CD4-positive, alpha-beta T cell treated with Interferon gamma for 1 hour (primary cell): ENCODE measurements at places on chromosomes 6 and 20.

DNA sequence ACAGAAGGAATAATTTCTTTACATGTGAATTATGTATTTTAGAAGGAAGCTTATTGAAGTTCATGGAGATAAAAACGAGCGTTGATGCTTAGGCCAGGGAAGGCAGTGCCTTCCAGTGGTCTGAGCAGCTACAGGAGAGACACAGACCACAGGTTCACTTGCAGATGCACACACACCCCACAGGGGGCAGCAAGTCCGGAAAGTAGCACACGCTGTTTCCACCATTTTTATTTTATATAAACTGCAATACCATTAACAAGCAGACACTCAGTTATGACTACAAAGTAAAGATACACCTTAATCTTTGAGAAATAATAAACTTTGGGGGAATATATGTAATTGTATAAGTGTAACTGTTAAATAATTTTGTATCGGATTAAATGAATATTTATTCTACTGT, 13.5 kb upstream of the DACT2 start:
- DNase-seq = no peak

- no peak for DNase-seq
Measured at GRCh38 chr6:33837971-33838665, 34.3 kb upstream of the MLN start.

DNA sequence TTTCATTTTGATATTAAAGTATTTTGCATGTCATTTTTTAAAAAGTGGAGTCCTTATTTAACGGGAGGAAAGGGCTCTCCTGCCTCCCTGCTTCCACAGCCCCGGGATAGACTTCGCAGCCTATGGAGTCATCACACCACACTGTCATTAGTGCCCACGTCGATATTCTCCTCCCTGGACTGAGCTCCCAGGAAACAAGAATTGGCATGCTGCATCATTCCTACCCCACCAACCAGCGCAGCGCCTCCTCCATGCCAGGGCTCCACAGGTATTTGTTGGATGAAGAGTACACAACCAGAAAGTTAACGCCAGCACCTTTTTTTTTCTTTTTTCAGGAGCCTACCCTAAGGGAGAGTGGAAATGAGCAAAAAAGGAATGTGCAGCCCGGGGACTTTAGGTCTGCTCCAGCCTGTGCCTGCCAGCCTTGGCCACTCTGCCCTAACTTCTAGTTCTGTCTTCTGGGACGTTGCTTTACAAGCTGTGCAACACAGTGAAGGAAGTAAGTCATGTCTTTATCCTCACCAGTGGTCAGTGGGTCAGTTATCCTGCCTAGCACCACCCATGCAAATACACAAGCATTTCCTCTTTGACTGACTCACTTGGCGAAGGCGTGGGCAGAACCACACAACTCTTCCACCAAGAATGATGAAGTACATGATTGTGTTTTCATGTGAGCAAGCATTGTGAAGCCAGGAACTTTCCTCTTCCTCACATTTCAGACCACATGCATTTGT, 180.7 kb upstream of the UST start:
- DNase-seq = peak; percentile 28

GRCh38 chr20:38890497-38890818, 35.8 kb upstream of the FAM83D start:
- DNase-seq = no peak

GRCh38 chr20:12243327-12243726, 325.6 kb downstream of the BTBD3 start:
- peak; percentile 13 for DNase-seq

- no peak for DNase-seq
Measured at GRCh38 chr20:35087791-35088190, 4.8 kb downstream of the TRPC4AP start.

GRCh38 chr6:53811746-53812145, 16.9 kb downstream of the LRRC1 start:
- no peak for DNase-seq

DNA sequence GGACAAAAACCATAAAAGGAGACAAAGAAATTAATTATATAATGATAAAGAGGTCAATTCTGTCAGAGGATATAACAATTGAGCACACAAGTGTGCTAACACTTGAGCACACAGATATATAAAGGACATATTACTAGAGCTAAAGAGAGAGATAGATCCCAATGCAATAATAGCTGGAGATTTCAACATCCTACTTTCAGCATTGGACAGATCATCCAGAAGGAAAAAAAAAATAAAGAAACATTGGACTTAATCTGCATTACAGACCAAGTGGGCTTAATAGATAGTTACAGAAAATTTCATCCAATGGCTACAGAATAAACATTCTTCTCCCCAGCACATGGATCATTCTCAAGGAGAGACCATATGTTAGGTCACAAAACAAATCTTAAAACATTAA, 9.9 kb downstream of the VNN1 start:
- no peak for DNase-seq

DNA sequence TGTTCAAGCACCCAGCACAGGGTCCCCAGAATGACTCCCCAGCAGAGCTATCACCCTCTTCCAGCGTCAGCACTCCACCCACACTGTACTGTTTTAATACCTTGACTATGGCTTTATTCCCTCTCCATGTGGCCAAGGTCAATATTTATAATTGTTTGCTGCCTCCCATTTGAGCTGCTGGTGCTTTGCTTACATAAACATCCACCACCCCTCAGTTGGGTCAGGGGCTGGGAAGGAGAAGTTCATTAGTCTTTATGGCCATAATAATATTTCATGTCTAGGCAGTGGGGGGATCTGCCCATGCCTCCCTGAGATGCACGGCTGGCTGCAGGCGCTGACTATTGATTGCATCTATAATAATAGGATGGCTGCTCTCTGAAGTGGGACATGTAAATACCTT, 41.8 kb upstream of the SAYSD1 start:
- no peak for DNase-seq

GRCh38 chr20:59318803-59319202, 18.4 kb downstream of the EDN3 start:
- DNase-seq = no peak

DNA sequence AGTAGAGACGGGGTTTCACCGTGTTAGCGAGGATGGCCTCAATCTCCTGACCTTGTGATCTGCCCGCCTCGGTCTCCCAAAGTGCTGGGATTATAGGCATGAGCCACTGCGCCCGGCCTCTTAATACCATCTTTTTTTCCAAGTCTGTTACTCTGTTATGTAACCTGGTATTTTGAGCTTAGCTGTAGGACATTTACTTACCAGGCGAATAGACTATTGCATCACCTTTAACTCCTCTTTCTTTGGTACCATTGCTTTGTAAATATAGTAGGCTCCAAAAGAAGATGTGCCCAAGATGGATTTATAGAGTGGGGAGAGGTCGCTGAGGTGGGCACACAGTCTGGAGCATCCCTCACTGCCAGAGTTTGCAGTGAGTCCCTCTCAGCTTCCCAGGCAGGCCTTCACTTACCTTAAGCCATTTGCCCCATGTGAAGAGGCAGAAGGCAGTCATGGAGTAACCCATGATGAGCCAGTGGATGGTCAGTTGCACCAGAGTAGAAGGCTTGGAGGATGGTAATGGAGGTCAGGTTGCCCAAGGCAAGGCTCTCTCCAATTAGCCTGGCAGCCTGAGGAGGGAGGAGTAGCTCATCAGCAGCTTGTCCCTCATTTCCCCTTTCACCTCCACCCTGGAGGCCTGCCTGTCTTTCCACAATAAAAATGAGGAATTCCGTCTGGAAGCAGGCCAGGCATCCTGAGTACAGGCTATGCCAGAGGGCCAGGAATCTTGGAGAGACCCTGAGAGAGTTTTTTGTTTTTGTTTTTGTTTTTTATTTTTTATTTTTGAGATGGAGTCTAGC, 9.7 kb downstream of the TIAM2 start:
- DNase-seq = no peak

DNA sequence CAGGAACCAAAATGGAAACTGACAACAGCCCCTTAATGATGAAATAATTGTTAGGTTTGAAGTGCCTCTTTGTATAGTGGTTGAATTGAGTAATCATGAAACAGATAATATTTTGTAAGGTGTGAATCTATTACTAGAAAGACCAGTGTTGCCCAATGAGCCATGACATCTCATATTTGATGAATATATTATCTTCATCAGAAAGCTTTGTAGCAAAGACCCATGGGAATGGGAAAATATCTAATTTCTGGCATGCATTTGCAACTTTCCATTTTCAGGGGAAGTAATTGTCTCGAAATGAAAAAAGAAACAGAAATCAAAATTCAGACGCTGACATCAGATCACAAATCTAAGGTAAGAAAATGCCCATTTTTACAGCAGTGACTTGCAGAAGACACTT, 57.3 kb upstream of the LAMP5 start:
- no peak for DNase-seq

- DNase-seq = no peak
Measured at GRCh38 chr6:89385846-89386245, 26.2 kb downstream of the RRAGD start.

DNA sequence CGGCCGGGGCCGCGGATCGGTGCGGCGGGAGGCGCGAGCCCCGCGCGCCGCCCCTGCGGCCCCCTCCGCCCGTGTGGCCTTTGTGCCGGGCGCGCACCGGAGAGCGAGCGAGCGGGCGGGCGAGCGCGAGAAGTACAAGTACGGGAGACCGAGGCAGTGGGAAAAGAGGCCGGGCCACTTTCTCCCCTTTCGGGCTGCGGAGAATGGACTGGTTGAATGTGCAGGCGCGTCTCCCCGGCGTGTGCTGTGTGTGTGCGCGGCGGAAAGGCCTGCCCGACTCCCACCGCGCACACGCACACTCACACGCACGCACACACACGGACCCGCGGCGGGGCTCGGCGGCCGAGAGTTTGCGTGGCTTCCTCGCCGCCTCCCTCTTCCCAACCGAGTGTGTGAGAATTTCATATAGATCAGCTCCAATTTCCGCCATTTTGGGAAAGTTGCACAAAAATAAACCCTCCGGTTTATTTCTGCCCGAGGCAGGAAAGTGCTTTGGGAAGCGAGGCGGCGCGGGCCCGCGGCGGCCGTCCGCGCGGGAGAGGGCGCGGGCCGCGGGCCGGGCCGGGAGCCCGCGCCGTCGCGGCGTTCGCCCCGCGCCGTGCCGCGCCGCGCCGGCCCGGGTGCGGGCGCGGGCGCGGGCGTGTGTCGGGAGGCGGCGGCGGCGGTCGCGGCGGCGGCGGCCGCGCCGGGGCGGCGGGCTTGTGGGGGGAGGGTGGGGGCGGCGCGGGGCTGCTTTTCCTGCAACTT, 1.1 kb downstream of the L3MBTL3 start:
- DNase-seq = peak; percentile 21

GRCh38 chr6:167394339-167394738, 69.5 kb downstream of the TTLL2 start:
- DNase-seq = no peak

- DNase-seq = no peak
Measured at GRCh38 chr6:139497345-139497961, 123.0 kb upstream of the CITED2 start.

- DNase-seq = no peak
Measured at GRCh38 chr6:47420394-47421371, 56.9 kb upstream of the CD2AP start.
